ENCODE measurements at places on chromosomes 7 and 10. TPM values are rescaled to one million over a fixed set of nuclear protein-coding genes. Genes with fewer than 3 reads are reported as not detected.

CTTNBP2 gene
- 0.21 TPM for total RNA-seq

FOXP2 gene
- not detected for total RNA-seq

LRRC17 gene
- total RNA-seq = 0.09 TPM

POLR2J2 gene
- total RNA-seq = 0.46 TPM

CYP2E1 gene
- 0.26 TPM for total RNA-seq

CCAR1 gene
- total RNA-seq = 52.3 TPM

BAZ1B gene
- 50.4 TPM for total RNA-seq

EMX2 gene
- not detected for total RNA-seq

RTKN2 gene
- total RNA-seq = 0.83 TPM

C10orf62 gene
- total RNA-seq = 0.08 TPM

INHBA gene
- 0.23 TPM for total RNA-seq

ZNF488 gene
- 12.6 TPM for total RNA-seq

TBRG4 gene
- total RNA-seq = 111 TPM

ANKIB1 gene
- total RNA-seq = 17.7 TPM

TMEM225B gene
- total RNA-seq = 0.92 TPM

NKX1-2 gene
- 0.05 TPM for total RNA-seq

CALCR gene
- not detected for total RNA-seq

AGMO gene
- 0.77 TPM for total RNA-seq

AMPH gene
- total RNA-seq = 0.05 TPM

TRIM74 gene
- total RNA-seq = not detected

NPSR1 gene
- total RNA-seq = not detected

RBP4 gene
- total RNA-seq = 10.6 TPM

COL17A1 gene
- 1.7 TPM for total RNA-seq
